ENCODE measurements at places on chromosomes 13 and 19.
A peak's percentile ranks its signal among the peaks of the same experiment; 100 is the strongest.

DNA sequence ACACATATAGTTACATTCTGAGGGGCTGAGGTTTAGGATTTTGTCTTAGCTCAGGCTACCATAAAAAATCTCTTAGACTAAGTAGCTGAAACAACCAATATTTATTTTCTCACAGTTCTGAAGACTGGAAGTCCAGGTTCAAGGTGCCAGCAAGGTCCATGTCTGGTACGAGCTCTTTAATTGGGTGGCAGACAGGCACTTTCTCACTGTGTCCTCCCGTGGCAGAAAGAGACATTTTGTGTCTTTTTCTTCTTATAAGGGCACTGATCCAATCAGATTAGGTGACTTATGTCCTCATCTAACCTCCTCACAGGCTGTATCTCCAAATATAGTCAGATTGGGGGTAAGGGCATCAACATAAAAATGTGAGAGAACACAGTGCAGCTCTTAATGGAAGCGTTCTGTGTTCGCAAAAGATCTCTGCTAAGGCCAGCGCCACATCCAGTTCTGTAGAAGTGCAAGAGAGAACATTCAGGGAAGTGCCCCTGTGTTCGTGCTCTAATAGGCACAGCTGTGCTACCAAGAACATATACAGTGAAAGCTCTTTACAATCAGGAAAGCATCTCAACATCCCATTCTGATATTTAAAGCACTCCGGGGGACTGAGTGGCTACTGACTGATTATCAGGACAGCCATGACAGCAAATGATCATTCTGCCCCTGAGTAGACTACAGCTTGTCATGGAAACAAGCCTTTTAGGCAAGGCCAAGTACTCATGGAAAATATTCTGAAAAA lies 819.2 kb downstream of the LIG4 start:
- DNase-seq = no peak

DNA sequence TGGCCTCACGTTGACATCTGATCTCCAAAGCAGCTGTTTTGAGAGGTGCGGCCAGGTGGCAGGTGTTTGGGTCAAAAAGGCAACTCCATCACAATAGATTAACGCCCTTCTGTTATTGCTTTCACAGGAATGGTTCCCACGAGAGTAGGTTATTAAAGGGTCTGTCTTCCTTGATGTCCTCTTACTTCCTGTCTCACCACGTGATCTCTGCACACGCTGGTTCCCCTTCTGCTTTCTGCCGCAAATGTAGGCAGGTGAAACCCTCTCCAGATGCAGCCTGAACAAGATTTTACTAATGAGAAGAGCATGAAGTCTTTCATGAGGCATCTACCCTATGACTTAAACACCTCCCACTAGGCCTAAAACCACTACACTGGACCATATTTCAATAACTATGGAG lies 22.8 kb upstream of the ZNF564 start:
- DNase-seq = peak; percentile 19

DNA sequence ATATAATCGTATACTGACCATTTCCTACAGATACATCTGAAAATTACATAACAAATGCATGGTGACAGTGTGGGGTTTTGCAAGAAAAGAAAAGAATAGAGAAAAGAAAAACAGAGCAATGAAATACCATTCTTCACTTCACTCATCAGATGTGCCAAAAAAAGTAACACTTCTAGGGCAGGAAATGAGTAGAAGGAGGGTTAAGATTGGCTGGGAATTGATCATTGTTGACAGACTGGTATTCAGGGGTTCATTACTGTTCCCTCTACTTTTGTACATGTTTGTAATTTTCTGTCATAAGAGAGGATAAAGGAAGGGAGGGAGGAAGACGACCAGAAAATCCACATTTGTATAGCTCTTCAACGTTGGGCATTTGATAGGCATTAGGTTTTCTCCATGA lies 31.5 kb downstream of the ABCC4 start:
- DNase-seq = no peak

GRCh38 chr13:100674572-100674871 lies at the start of gene TMTC4:
TMTC4 (minus strand) TSS chr13:100674795; CDS start chr13:100670362, 4,433 bp downstream.
- DNase-seq = no peak

DNA sequence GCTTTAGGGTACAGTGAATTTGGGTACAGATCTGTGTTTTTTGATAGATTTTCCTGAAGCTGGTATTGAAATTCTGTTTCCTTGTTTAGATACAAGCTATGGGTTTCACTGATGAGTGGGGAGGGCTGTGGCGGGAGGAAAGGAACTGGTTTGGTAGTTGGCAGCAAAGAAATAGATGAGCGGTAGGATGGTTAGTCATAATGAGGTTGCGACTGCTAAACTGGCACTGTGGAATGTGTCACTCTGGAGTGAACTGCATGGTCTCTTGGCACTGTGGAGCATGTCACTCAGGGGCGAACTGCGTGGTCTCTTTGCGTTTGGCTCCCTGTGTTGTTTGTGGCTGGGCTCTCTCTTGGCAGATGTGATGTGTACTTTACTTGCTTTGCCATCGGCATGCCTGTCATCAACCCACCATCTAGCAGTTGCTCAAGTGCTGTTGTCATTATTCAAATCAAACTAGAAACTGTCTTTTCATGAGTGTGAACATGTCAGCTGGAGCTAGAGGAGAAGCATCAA lies 82.1 kb downstream of the ATP8A2 start:
- no peak for DNase-seq

- no peak for DNase-seq
These were observed 3.7 kb upstream of the LYPD3 start for GRCh38 chr19:43469160-43469480.
